Activated naive CD4-positive, alpha-beta T cell (primary cell): ENCODE measurements at places on chromosomes 1 and 21.

GRCh38 chr21:35780983-35781382 lies 279.3 kb downstream of the SETD4 start:
- DNase-seq: no peak

DNA sequence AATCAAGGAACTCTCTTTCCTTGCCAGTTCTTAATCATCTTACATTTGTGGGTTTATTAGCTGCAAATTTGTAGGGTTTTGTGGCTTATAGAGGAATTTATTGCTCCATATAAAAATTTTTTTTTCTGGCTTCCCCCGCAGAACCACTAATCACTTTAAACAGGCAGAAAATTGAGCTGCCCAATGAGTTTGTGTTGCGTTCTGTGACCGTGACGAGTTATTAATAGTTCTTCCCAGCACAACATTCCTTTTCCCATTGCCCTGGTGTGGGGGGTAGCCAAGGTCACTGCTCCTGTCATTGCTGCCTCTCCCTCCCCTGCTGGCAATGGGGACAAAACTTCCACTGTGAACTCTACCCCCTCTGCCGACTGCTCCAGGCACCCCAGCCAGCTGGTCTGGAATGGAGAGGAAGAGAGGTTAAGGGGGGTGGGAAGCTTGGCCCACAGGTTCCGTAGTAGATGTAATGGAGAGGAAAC lies 55.1 kb downstream of the UBE2T start:
- DNase-seq: no peak

DNA sequence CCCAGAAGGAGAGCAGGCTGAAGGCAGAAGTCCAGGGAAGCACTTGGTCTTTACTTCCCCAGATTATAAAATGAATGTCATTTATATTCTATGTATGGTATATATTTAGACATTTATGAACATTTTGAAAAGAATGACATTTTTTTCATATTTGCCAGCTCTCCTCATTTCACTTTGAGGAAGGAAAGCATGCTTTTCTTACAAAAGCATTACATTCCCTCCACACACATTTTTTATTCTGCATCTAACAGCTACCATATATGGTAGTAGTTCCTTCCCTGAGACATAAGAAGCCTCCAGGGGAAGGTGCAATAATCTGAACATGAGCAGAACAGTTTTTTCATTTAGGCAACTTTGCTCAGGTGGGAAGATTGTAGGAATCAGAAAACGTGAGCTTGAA lies 94.0 kb downstream of the LRRC7 start:
- DNase-seq: no peak

- no peak for DNase-seq
Measured at GRCh38 chr21:33789697-33790096, 125.9 kb downstream of the ATP5PO start.

DNA sequence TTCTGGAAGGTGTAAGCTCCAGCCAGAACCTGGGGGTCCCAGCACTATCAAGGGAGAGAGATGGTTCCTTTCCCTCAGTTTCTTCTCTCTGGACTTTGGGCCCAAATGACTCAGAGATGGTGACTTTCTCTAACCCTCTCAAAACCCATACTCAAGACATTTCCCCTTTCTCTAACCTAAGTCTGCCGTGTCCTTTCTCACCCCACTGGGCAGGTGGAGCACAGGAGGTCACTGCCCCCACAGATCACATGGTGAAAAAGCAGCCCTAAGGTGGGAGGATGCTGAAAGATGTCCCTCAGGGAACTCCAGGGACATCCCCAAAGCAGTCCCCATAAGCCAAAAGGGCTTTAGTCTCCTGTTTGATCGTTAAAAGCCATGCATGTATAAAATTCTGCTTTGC lies 173.7 kb downstream of the HIVEP3 start:
- DNase-seq: no peak

GRCh38 chr1:37342736-37343135 lies 131.6 kb upstream of the ZC3H12A start:
- no peak for DNase-seq

DNA sequence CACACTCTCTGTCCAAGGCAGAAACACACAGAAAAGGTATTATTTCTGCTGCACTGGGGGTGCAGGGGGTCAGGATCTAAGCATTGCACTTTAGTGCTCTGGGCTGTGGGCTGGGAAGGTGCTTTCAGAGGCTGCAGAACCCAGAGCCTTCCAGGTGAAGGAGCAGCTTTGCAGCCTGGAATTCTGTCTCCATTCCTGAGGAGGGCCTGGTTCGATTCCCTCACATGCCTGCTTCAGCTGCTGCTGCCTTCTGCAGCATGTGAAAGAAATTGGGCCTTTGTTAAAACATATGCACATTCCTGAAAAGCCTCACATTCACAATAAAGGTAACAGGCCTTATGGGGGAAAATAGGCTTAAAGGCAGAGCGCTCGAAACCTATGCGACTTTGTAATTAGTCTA lies 35.9 kb downstream of the VTCN1 start:
- DNase-seq: no peak

- DNase-seq: no peak
Measured at GRCh38 chr1:200869376-200869752, 3.4 kb upstream of the GPR25 start.

GRCh38 chr1:32487182-32487581 lies 22.3 kb downstream of the ZBTB8B start:
- no peak for DNase-seq

DNA sequence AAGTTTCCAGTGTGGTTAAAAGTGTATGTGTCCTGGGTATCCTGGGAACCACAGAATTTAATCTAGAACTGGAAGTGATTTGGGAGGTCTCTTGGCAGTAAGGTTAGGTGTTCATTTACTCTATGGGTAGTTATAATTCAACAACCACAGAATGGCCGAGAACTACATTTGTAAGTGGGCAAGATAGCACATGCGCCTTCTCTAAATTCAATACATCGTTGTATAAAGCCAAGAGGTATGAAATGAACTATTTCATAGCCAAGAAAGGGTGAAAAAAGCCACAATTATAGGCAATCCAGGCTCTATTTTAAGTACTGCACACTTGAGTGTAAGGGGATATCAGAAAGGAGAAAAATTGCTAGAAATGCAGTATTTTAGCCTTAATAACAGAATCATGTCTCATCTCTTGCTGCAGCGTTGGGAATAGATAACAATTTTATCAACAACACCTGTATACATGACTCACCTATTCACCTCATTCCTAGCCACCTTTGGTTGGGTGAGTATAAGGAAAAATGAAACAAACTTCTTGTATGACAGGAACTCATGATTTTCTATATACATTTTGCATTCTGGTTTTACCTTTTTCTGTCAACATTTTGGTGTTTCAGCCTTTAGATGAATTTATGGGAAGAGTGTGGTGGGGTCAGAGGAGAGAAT lies 4.5 kb downstream of the SDCCAG8 start:
- no peak for DNase-seq

DNA sequence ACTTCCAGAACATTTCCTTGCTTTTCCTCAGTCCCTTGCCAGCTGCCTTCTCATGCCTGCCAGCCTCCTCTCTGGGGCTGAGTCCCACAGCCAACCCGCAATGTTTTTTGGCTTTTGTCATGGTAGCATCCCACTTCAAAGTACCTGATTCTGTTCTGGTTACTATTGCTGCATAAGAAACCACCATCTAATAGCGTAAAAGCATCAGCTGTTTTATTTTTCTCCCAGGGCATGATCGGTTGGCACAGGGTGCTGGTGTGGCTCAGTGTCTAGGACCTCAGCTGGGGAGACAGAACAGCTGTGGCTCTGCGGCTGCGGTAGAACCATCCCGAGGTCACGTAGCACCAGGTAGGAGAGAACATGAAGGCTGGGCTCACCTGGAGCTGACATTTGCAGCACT lies 8.9 kb upstream of the PRMT2 start:
- no peak for DNase-seq

DNA sequence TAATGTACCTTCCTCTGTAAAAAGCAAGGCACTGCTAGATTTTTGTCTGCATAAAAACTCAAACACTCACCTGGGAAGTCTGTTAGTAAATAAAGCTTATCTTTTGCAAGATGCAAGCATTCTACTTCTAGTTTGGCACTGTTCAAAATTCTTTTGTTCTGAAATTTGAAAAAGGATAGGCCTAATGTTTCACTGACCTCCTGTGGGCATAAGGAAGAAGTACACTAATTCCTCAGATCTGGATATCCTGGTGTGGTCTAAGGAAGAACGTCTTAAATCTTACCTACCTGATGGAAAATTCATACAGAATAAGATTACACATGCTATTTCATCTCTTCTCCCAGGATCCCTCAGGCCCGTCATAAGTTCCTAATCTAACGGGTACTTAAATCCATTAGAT lies 93.5 kb upstream of the CAMK1G start:
- DNase-seq: no peak

DNA sequence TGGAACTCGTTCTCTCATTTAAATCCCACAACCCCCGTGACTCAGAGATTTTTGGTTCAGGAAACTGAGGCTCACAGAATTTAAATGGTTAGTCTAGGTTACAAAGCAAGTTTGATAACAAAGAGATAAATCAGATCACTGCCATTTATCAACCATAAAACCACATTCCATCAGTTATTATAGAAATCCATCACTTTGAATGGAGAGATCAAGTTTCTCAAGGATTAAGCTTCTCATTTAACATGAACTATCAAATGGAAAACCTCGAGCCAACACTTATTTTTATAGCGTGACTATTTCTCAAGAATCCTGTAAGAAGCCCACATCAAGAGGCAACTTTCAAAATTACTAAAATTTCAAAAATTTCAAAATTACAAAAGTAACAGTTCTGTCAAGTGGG lies 11.9 kb downstream of the WLS start:
- DNase-seq: no peak

- DNase-seq: no peak
Measured at GRCh38 chr1:227092069-227092468, 152.0 kb downstream of the COQ8A start.

DNA sequence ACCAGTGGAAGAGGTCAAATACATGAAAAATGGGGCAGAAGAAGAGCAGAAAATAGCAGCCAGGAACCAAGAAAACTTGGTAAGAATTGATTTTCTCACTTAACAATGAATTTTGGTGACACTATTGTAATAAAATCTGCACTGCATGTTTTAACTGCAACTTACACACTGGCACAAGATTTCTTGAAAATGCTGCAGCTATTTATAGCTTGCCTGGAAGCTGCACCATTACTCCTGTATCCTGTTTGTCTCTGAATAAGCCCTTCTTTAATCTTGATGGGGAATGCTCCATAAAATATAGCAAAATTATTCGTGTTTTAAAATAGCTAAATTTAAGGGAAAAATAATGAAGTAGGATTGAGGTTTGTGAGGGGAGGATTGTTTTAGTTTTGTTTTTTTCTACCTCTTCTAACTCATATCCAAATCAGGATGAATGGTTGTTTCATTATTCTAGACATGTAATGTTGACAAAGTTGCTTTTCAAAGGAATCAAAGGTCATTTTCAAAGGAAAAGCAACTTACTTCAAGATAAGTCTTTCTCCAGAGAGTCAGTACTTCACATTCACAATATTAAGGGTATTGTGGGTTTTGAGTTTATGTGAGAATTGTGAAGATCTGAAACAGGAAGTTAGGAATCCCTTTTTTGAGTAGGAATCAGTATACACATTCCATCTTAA lies 120.9 kb downstream of the C1orf21 start:
- no peak for DNase-seq

DNA sequence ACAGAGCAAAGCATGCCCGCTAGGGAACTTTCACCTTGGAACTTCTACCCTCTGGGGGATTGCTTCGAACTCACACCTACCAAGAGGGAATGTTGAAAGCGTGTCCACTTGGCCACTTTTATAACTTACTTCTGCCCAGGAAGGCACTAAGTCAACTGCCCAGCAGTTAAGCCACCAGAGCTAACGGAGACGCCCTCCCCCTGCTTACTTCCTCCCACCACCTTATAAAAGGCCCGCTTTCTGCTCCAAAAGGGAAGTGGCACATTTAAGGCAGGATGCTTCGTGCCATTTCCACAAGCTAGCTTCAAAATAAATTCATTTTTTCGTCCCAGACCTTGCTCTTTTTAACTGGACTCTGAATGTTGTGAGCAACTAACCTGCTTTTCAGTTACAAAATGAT lies 3.2 kb upstream of the AK2 start:
- DNase-seq: no peak

DNA sequence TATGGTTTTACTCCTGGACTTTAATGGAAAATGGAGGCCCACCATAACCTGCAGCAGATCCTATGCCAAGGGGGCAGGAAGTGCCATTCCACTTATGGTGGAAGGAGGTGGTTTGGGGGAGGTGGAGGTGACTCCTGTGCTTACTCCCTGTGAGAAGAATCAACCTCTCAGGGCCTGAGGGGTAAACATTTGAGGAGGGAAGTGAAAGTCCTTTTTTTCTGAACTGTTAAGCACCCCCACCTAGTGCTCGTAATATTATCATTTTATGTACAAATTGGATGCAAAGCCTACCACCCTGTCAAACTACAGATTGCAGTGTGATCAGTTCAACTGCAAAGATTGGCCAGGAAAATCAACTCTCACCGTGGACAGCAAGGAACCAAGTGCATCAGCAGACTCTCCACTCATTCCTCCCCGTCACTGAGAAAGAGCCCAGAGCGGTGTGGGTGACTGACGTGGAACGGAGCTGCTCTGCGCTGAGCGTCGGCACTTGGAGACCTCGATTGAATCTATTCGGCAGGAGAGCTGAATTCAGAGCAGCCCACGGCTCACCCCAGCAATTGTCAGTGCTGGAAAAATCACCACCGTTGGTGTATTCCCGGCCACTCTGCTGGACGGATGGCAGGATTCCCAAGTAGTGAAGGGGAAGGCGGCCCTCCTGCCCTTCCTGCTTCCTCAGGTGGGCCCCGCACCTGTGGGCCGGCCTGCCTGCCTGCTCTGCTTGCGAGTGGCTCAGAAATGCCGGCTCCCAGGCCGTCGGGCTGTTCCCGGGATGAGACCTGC lies 46.8 kb upstream of the COX20 start:
- DNase-seq: no peak

- DNase-seq: no peak
Measured at GRCh38 chr1:55249646-55250398, 34.7 kb upstream of the USP24 start.

GRCh38 chr1:30410153-30410851 lies 313.1 kb downstream of the MATN1 start:
- DNase-seq: no peak

DNA sequence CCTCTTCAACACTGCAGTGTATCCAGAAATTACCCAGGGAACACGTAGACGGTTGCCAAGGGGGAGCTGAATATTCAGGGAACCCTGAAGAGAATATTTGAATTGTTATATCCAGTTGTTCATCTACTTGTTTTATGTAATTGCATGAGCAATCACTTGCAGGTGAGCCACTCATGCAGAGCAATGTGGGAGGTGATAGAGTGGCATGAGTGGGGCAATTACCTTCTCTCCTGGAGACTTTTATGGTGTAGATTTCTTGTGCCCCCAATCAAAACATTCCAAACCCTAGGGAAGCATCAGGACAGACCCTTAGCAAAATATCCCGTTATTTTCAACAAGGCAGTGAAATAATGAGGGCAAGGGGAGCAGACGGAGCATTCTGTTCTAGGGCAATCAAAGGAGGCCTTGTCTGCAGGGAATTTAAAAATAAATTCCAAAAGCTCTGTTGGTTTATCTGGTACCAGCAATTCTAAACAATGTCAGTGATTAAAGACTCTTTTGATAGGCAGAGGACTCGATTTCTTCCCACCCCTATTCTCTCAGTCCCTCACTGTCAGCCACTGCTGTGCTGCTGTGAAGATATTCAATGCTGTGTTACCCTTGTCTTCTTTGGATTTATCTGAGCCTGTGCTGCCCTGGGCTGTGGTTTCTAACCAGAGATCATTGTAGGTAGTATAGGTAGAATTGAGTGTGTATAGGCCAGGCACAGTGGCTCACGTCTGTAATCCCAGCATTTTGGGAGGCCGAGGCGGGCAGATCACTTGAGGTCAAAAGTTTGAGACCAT lies 180.2 kb upstream of the MAP1LC3C start:
- no peak for DNase-seq
